ENCODE measurements at places on chromosomes 7 and 10.
A peak's percentile ranks its signal among the peaks of the same experiment; 100 is the strongest.

- no peak for DNase-seq
These were observed 155.7 kb upstream of the FGFR2 start for GRCh38 chr10:121753726-121754476.

GRCh38 chr10:25226775-25227682 lies 52.2 kb downstream of the GPR158 start:
- DNase-seq: peak; percentile 5

DNA sequence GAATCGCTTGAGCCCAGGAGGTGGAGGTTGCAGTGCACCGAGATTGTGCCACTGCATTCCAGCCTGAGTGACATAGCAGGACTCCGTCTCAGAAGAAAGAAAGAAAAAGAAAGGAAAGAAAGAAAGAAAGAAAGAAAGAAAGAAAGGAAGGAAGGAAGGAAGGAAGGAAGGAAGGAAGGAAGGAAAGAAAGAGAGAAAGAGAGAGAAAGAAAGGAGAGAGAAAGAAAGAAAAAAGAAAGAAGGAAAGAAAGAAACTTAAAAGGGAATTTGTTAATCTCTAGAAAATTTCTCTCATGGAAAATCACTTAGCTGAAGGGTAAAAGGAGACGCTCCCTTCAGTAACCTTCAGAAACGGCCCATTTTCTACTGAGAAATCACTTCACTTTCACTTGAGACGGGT lies 279.5 kb upstream of the KLF6 start:
- DNase-seq: no peak

DNA sequence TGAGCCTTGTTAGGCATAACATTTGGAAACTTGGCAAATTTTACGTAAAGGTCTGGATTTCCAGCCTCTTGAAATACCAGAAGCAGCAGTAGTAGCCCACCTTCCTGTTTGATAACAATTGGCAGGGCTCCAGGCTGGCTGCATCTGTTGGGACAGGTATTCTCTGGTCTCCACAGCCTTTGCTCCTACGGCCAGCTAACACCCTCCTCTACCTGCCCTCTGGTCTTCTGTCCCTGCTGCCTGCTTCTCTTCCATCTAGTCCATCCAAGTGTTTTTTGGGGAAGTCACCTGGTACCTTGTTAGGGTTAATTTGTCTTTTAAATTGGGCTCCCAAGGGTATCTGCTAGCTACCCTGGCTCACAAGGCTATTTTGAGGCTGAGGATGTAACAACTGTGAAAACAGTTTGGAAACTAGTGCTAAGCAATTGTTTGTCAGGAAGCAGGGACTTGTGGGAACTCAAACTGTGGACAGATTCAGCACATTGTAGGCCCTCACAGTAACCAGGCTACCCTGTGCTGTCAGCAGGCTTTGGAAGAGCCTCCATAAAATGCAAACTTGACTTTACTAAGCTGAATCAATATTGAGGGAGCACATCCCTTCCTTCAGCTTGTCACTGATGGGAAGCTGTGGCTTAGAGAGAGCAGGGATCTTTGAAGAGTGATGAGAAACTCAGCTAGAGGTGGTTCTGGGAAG lies 8.5 kb downstream of the RPS24 start:
- no peak for DNase-seq

DNA sequence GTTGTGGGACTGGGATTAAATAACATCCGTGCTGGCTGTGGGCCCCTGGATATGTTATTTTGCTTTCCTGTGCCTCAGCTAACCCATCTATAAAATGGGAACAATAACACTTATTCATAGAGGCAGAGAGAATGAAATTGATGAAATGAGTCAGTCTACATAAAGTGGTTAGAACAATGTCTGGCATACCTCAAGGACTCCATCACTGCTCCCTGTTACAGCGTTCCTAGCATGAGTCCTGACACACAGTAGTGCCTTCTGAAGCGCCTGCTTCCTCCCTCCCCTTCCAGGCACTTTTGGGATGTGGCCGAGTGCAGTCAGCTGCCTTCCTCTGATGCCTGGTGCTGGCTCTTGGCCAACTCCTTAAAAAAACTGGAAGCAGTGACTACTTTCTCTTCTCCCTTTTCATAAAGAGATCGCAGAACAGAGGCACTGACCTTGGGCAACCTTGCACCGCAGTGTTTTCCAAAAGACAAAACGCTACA lies 108.4 kb upstream of the ZMIZ1 start:
- DNase-seq: peak; percentile 5

- no peak for DNase-seq
These were observed 402.6 kb downstream of the NEBL start for GRCh38 chr10:20494474-20494873.

DNA sequence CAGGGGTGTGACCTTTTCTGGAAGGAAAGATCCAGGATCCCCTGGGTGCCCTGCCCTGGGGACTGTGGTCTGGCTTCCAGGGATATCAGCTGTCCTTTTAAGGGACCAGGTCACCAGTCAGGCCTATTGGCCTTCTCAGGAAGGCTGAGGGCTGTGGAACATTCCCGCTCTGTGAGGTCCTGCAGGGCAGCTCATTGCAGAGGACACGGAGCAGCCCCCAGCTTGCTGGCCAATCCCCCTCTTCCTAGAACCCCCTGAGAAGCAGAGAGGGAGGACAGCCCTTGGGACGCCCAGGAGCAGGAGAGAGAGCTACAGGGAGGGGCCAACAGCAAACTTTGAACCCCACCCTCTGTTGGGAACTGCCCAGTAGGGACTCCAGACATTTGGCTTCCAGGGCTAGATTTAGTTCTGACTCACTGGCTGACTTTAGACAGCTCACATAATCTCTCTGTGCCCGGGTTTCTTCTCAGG lies 67.9 kb upstream of the COL13A1 start:
- DNase-seq: no peak
